NCI-H748 treated with DMSO at 0.1 percent for 48 hours (cell line): ENCODE measurements at places on chromosomes 7 and 10.

- DNase-seq: no peak
These were observed 160.7 kb upstream of the ZNF32 start for GRCh38 chr10:43809211-43809930.

GRCh38 chr7:8481752-8482446, 48.5 kb downstream of the NXPH1 start:
- no peak for DNase-seq

DNA sequence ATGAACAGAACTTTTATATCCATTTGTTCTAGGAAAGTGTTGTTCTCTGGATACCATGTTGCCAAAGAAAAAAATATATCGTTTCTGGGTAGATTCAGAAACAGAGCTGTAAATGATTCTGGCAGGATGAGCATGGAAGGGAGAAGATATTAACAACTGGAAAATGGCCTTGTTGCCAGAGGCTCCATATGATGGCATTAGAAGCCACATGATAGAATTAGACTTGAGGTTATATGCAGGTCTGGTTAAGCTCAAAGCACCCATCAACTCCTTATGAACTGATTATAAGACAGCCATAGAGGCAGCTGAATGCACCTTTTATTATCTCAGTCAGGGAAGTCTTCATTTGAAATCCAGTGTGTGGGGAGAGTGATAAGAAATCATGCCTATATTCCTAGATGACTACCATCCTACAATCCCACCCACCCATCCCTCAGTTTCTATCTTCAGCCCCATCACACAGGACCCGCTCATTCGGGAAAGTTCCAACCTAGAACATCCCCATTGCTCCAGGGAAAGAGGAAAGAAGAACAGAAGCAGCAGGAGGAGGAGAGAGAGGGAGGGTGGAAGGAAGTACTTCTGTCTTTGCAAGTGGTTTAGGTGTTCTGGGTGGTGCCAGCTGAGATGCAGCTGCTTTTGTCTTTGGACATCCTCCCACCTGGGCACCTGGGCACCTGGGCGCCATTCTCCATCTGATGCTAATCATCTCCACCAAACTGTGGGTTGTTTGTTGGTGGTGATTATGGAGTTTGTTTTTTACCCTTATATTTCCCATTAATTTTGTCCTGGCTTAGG, 25.5 kb upstream of the TRIL start:
- DNase-seq: no peak

DNA sequence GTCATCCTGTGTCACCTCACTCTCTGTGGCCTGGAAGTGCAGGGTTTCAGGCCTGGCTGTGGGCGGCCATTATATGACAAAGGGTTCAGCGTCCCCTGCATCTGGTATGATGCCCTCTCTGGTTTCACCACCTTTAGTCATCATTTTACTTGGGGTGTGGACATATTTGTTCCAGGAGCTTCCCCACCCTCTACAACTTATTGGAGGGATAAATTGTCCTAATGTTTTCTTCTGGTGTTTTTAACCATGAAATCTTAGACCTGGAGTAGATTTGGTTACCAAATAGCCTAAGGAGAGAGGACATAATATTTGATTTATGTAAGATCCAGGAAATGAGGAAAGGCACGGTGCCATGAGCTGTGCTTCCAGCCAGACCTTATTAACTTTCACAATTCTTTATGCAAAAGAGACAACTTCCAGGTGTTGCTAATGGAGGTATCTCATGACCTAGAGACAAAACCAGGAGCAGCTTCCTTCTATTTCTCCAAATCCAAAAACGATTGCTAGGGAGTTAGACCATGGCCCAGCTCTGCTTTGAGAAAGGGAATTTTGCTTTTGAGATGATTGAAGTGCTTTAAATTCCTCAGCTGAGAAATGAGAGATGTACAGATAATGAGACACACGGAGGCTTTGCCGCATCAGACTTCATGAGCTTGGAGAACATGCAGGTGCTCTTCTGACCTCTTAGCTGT, 20.9 kb downstream of the WBP1L start:
- no peak for DNase-seq

- no peak for DNase-seq
These were observed 184.4 kb downstream of the DNAJB6 start for GRCh38 chr7:157521061-157521731.

DNA sequence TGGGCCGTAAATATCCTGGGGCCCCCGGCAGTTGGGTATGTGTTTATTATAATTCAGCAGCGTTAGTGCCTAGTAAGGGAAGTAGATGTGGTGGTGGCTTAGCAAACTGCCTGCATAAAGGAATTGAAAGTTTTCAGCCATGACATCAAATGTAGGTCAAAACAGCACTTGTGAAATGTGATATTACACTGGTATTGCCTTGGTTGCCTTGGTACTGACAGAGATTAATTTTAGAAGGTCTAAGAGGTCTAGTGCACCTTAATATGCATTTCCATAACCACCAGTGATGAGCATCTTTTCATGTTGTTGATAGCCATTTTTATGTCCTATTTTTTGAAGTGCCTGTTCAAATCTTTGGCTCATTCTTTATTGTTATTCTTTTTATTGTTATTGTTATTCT, 50.1 kb downstream of the VWC2 start:
- DNase-seq: no peak

DNA sequence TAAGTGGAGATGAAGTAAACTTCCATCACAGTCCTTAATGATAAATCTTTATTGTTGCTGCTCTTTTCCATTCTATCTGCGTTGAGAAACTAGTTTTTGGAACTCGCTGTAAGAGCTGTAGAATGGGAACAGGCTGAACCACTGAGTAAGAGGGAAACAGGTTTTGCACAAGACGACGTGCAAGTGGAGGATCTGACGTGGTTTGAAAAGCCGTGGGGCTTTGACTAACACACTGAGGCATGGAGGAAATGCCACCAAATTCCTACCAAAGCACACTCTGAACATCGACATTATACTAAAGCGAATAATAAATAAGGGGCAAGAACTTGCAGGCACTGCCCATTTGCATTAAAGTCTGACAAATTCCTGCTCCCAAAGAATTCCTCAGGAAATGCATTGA, 160.6 kb downstream of the KLF6 start:
- no peak for DNase-seq

DNA sequence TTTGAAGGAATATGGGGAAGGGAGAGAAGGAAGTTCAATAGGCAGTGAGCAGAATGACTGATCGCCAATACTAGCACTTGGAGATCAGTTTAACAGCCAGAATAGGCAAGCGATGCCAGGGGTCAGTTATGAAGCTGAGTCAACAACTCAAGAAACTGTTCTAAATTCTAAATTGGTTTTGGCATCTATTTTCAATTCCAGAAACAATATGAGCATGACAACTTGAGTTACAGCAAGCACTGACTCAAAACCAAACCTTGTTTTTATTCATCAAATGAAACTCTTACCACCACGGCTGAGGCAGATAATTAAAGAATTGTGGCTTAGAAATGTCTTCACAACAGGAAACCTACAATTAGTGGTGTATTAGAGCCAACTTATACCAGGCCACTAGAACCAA, 180.5 kb upstream of the ASAH2 start:
- no peak for DNase-seq

DNA sequence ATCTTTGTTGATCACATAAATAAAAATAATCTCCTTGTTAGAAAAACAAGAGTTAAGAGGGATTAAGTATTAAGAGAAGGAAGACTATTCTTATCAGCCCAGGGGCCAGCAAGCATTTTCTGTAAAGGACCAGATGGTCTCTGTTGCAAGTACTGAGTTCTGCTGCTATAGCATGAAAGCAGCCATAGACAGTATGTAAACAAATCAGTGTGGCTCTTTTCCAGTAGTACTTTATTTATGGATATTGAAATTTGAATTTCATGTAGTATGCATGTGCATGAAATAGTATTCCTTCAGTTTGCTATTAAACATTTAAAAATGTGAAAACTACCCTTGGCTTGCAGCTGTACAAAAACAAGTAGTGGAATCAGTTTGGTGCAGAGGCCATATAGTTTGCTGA, 81.7 kb downstream of the STK31 start:
- DNase-seq: no peak

DNA sequence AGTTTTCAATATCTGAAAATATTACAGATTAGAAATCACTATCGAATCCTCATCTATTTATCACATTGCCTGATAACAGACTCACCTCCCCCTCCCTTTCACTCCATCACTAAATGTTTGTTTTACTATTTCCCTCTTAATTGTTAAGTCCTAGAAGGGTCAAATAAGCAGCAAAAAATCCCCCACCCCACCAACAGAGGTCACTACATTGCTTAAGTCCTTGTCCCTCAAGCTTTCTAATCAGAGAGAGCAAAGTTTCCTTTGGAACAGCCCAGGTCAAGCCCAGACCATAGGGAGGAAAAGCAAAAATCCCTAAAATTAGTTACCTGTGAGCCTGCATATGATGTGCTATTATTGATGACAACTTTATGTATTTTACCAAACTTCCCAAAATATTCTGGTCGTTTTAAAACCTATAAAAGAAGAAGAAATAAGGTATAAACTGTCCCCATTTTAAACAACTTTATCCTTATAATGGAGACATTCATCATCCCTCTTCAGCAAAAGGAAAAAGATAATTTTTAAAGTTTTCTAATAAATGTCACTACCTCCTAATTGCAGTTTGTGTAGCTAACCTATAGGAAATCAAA, 95.0 kb downstream of the CNOT4 start:
- peak; percentile 60 for DNase-seq

DNA sequence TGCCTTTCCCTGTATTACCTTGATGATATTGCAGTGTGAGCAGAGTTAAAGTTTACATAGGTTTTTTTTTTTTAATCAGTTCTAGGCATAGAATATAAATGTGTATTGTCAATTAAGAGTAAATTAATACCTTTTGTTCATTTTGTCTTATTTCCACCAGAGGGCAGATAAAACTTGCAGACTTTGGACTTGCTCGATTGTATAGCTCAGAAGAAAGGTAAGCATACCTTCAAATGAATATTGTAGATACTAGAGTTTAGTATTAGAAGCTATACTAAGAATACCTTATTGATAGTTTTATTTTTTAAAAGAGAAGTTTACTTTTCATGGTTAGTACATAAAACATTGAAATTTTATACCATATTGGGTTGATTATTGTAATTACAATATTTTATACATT, 86.8 kb downstream of the MPLKIP start:
- no peak for DNase-seq

GRCh38 chr10:107546986-107547385, 382.5 kb upstream of the SORCS1 start:
- DNase-seq: no peak

GRCh38 chr7:128124786-128125185, 93.5 kb upstream of the LRRC4 start:
- no peak for DNase-seq

GRCh38 chr10:114408968-114409444, 4.7 kb upstream of the AFAP1L2 start:
- no peak for DNase-seq

- DNase-seq: no peak
These were observed 143.3 kb downstream of the DGKI start for GRCh38 chr7:137703291-137704010.
